ENCODE measurements at places on chromosomes 6 and 20. TPM values are rescaled to one million over a fixed set of nuclear protein-coding genes. Genes with fewer than 3 reads are reported as not detected.

- no peak for DNase-seq
Observed at GRCh38 chr6:161463071-161463470, 189.2 kb upstream of the AGPAT4 start.

DNA sequence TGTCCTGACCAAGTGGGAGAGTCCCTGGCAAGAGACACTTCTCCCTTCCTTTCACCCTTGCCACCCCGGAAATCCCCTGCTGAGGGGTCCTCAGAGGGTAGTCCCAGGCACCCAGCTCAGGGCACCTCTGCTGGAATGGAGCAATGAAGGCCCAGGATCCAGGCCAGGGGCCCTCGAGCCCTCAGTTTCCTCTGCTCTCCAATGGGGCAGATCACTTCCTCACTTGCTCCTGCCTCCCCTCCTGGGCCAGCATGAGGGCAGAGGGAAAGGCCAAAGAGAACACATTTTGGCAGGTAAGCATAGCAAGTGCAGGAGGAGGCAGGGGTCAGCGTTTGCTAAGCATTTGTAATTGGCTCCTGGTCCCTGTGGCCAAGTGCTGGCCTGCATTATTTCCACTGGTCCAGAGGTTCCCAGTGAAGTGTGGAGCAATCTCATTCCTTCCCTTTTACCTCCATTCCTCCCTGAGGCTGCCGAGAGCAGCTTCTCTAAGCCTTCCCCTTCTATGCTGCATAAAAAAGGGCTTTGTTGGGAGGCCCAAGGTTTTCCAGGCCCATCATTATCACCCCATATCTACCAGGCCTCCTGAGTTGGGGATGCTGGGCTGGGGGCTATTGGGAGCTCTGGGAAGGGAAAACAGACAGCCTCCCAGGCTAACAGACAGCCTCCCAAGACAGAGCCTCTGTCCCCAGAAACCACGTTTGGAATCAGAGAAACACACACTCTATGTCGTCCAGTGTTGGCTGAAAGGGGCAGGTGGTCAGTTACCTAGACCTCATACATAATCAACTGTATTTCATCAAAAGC lies 28.8 kb upstream of the VEGFA start:
- no peak for DNase-seq

GRCh38 chr20:57207251-57207650 lies 59.2 kb downstream of the BMP7 start:
- no peak for DNase-seq

DNA sequence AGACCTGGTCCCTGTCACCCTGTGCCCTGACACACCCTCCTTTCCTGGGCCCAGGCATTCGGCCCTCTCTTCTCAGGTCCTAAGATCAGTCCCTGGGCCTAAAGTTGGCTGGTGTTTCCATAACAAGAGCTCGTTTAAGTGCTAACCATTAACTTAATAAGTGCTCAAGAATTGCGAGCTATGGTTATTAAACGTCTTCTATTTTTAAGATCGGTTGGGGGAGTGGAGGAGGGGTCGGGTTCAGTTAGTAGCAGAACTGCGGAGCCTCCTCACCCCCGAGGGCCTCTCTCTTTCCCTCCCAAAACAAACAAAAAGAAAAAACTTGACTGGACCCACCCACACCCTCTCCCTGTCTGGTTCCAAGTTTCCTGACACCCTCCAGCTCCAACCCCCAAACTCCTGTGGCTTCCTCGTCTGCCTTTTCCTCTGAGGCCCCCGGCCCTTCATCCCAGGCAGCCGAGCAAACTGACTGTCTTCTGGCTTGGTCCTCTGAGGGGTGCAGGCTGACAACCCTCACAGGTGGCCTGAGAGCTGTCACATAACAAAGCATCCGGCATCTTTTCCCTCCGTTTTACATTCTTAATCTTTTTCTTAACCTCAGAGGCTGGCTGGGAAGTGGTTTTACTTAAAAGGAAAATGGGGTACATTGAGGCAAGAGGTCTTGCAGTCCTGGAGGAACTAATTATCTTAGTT lies 2.0 kb downstream of the STK35 start:
- DNase-seq = no peak

GRCh38 chr6:3398165-3398562 lies 58.7 kb downstream of the SLC22A23 start:
- no peak for DNase-seq

DNA sequence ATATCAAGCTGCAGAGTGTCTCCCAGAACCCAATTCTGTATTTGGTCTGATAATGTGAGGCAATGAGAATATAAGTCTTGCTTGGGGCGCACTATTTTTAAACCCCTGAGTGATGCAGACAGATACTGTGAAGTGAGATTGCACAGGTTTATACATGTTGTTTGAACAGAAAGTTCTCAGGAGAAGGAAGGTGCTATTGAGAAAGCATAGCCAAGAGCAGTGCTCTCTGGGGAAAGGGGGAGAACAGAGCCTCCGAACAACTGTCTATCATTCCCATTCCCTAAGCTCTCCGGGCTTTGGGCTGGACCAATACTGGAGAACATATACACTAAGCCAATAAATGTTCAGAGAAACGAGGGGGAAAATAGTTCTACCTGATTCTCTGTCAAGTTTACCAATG lies 75.8 kb downstream of the PERP start:
- DNase-seq = no peak

DNA sequence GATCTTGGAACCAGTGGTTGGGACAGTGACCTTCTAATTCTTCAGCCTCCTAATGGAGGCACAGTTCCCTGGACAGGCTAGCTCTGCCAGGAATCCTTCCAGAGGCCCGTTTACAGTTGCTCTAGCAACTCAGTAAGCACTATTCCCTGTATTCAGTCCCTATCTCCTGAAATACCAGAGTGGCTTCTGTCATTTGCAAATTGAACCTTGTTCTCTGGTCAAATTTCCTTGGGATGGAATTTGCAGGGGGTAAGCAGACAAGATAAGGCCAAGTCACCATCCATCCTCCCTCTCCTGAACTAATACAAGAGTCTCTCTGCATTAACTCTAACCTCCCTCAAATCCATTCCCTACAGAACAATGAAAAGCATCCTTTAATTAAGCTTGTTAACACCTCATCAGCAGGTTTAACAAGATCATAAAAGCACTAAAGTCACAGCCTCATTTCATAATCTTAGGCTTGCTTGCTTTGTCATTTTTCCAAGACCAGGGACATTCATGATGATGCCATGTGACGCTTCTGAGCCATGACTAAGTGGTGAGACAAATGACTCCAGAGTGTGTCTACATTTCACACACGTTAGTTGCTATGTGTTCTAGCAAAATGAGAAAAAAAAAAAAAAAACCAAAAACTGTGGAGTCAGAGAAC lies 37.1 kb downstream of the SLC22A23 start:
- no peak for DNase-seq

DNA sequence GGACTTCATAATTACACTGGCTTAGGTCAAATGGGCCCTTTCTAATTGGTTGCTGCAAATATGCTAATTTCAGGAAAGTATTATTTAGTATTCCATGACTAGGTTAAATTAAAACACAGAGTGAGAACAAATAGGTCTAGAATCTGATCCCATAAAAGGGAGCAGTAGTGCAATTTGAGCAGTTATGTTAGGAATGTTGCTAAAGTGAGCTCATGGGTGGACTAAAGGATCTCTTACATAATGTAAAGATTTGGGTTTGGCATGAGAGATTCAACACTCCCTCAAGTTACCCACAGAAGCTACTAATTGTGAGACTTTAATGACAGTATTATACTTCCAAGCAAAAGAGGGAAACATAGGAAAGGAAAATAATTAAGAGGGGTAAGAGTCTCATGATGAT lies 109.1 kb downstream of the C6orf58 start:
- no peak for DNase-seq

- no peak for DNase-seq
Observed at GRCh38 chr6:17347012-17347411, 46.4 kb upstream of the CAP2 start.

GRCh38 chr20:57959018-57959417 lies 249.2 kb upstream of the PMEPA1 start:
- DNase-seq = no peak

DNA sequence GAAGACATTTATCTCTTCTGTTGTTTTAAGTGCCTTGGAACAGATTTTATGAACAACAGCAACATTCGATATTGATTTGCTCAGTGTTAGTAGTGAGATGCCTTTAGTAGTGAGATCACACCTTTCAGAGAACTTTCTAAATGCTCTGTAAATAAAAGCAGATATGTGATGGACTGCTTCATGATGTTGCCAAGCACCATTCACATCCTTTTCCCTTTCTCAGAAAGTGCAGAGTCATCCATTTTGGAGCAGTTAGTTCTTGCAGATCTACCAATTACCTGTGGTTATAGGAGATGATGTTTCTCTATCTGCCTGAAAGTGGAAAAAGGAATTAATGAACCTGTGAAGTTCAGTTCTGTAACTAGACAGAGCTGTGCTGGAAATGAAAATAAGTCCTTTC lies 27.0 kb downstream of the CBFA2T2 start:
- DNase-seq = no peak

GRCh38 chr6:142856624-142857232 lies 88.2 kb downstream of the HIVEP2 start:
- DNase-seq = peak; percentile 52

GRCh38 chr6:123393331-123393730 lies 243.4 kb downstream of the TRDN start:
- no peak for DNase-seq

DNA sequence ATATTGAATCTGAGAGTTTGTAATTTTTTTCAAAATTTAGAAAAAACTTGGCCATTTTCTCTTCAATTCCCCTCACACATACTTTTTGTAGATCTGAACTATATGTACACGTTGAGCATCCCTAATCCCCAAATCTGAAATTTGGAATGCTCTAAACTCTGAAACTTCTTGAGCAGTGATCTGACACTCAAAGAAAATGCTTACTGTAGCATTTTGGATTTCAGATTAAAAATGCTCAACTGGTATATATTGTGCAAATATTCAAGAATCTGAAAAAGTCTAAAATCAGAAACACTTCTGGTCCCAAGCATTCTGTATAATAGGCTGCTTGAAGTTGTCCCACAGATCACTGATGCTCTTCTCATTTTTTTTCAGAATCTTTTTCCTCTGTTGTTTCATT lies 78.8 kb upstream of the ZBTB24 start:
- DNase-seq = no peak

DNA sequence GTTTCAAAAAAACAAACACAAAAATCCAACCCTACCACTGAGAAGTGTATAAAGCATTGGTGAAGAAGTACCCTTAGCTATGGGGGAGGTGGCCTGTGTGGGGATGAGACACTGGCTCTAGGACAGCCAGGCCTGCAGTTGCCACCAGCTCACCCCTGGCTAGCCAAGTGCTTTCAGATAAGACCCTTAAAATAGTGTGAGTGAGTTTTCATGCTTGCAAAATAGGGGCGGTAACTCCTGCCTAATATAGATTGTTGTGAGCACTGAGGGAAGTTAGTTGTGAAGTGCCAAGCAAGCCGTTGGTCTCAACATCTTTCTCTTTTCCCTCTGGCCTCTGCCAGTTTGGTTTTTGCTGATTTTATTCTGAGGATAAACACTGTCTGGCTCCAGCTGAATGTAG lies 11.3 kb downstream of the PPP1R3G start:
- DNase-seq = no peak

GRCh38 chr6:35178012-35178411 lies 35.7 kb upstream of the SCUBE3 start:
- no peak for DNase-seq

GRCh38 chr20:49657118-49657901 lies 56.4 kb downstream of the B4GALT5 start:
- DNase-seq = no peak

- no peak for DNase-seq
Observed at GRCh38 chr20:47038566-47039560, 144.2 kb downstream of the EYA2 start.

DNA sequence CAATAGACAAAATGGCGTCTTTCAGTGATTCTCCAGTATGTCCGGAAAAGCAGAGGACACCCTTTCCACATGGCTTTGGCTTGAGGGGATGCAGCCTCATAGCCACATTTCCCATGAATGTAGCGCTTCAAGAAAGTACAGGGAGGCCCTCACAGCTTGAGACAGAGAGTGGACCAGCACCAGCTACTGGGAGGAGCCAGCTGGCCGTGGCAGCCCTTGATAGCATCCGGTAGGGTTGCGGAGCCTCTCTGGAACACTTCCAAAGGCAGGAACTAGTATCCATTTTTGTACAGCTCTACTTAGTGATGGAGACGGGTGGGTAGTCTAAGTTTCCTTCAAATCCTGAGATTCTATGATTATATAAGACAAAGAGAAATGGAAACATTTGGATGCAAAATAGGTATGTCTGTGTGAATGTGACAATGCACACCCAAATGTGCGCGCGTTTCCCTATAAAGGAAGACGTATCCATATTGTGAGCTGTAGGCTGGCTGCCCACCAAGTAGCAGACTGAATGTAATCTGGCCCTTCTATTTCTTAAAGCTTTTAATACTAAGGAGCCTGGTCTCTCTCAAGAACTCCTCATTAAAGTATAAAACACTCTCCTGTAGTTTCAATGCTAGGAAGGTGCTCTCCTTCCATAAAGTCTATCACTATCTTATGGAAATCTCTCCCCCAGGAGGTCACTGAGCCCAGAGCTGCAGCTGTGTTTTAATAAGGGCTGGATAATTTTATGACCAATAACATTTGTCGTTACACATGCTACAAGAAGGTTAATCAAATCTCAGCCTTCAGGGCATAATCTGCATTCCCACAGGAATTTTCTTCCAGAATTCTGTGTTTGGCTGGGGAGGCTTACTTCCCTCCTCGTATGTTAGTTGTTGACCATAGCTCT lies 74.0 kb downstream of the SOBP start:
- no peak for DNase-seq

GRCh38 chr6:153001767-153002612 lies 519 bp downstream of the MTRF1L start:
- peak; percentile 9 for DNase-seq

DNA sequence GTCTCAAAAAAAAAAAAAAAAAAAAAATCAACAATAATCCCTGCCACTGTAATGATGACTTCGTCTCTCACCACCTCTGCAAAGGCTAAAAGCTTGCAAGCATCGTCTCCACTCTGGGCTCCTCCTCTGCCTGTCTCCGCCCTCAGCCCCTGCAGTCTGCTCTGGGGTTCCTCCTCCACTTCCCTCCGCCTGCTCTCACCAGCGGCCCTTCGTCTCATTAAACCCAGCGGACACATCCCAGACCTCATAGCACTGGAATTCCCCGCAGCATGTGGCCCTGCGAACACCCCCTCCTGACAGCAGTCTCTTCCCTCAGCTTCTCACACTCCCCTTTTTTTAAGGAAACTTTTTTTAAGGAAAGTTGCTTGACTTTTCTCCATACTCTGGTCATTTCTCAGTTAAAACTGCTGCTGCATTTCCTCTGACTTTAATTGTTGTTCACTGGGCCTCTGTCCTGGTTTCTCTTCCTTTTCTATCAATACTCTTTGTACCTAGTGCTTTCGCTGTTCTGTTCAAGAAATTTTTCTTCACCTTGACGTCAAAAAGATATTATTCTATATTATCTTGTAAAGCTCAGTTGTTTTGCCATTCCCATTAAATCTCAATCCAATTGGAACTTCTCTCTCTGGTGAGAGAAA lies 70.9 kb upstream of the PLEKHG1 start:
- no peak for DNase-seq

- DNase-seq = peak; percentile 61
Observed at GRCh38 chr20:31569163-31570020, 35.7 kb upstream of the ID1 start.

Gene MUC22
- total RNA-seq = not detected

Gene OR12D3
- total RNA-seq = not detected

Gene PROKR2
- not detected for total RNA-seq

Gene OR2H1
- not detected for total RNA-seq

Gene SLC13A3
- not detected for total RNA-seq

Gene PNLDC1
- 0.17 TPM for total RNA-seq

Gene UCKL1
- 37.8 TPM for total RNA-seq

Gene CCN2
- total RNA-seq = not detected

Gene HRH3
- not detected for total RNA-seq

Gene CST4
- not detected for total RNA-seq

Gene EEF1A2
- 0.17 TPM for total RNA-seq

Gene ASIP
- not detected for total RNA-seq

Data from activated CD4-positive, alpha-beta T cell treated with anti-CD3 and anti-CD28 coated beads, Interleukin-2, amount 10 ng/mL, durations not matched to agents 7 days and 5 days (primary cell).